T-cell (primary cell): ENCODE measurements at places on chromosomes 3 and 15.

GRCh38 chr15:69390575-69390974 is 23.6 kb upstream of the KIF23 start:
- DNase-seq = no peak

GRCh38 chr15:75508840-75509532 is 57.5 kb upstream of the SIN3A start:
- DNase-seq = peak; percentile 15

DNA sequence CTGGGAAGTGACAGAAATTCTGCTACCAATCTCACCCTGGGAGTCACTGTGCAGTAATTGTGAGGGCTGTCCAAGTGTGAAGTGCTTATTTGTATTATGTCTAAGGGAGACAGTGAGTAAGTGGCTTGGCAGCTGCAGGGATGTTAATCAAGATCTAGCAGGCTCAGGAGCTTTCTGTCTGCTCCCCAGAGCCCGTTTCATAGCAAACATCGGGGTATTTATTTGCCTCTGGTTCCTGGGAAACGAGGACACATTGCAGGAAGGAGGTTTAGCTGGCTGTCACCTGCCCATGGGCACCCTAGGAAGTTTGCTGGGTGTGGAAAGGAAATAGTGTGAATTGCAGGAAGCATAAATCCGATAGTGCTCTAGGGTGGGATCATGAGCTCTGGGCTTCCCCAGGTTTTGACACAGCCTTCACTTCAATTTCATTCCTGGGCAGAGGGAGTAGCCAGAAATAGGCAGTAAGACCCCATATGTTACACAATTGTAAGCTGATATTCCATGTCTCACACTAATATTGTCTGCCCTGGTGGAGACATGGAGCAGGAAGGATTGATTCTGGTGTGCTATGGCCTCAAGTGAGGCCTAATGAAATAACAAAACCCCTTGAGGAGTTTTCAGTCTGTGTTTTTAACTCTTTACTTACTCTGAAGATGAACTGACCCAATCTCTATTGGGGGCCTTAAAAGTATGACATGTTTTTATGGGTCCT is 74.1 kb upstream of the MITF start:
- no peak for DNase-seq

GRCh38 chr15:56524915-56525314 is 60.0 kb upstream of the MNS1 start:
- DNase-seq = no peak

GRCh38 chr3:36362973-36363372 is 17.3 kb upstream of the STAC start:
- no peak for DNase-seq

- DNase-seq = no peak
These were observed 990 bp upstream of the ZNF148 start for GRCh38 chr3:125375950-125376679.

DNA sequence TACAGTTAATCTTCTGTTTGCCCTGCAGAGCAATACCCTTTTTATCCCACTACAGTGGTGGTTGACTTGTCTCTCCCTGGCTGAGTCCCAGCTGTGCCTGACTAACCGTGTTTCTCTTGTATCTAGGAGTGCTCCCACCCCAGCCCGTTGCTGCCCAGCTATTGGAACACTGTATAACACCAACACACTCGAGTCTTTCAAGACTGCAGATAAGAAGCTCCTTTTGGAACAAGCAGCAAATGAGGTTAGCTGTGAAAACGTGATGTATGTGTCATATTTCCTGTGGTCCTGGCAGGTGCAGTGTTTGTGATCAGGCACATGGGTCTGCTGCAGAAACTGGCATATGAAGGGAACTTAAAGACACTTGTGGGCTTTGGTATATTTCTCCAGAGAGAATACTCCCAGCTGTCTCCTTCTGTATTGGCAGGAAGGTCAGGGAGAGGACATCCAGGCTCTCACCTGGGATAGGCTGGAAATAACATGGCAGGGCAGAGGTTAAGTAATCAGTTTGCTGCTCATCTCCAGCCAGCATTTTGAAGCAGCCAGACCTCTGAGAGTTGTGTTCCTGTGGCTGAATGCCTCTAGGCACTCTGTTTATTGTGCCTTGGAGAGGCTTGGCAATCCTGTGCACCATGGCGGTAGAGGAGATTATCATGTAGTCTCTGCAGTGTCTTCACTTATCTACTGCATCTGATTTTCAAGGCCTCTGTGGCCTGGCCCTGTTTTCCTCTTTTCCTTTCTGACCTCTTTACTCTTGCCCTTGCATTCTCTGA is 34.8 kb downstream of the ATG7 start:
- peak; percentile 6 for DNase-seq

DNA sequence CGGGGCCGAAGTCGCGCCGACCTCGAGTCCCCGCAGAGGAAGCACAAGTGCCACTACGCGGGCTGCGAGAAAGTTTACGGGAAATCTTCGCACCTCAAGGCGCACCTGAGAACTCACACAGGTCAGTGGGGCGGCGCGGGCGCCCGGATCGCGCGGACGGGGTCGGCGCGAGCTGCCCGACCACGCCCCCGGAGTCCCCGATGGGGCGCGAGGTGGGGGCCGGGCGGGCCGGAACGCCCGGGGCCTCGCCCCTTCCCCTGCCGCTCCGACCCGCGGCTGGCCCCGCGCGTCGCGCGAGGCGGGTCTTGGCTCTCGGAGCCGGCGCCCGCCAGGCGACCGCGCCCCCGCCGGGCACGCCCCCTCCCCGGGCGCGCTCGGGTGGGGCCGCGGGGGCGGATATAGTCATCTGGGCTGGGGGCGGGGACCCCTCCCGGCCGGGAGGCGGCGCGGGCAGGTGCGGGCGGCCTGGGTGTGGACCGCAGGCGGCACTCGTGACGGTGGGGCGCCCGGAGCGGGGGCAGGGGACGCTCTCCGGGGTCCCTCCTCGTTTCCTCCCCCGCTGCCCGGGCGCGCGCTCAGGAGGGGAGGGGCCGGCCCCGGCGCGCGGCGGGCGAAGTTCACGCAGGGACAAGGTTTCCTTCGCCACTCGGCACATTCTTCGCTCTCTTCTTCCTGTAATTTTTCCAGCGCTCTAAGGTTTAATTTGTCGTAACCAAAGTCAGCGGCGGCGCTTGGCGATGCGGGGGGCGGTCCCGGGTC is 1.2 kb downstream of the KLF13 start:
- DNase-seq = peak; percentile 73

GRCh38 chr3:56896357-56896756 is 94.6 kb upstream of the ARHGEF3 start:
- no peak for DNase-seq

DNA sequence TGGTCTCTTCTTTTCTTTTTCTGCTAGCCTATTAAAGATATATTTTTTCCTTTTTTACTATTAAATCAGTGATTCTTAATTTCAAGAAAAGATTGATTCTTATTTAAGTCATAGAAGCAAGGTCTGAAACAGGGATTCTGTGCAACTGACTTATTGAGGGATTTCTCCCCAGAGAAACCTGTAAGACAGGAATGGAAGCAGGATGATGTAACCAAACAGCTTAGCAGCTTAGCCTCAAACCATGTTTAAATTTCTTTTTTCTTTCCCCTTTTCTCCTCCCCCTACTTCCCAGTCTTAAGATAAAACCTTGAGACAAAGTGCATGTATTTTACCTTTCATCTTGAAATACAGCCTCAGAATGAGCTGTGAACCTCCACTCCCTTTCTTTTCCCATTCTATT is 322.8 kb downstream of the NEK10 start:
- no peak for DNase-seq

- DNase-seq = no peak
These were observed 243.4 kb upstream of the TBC1D5 start for GRCh38 chr3:17985658-17986347.

GRCh38 chr3:149706905-149707304 is 45.4 kb downstream of the COMMD2 start:
- DNase-seq = no peak

GRCh38 chr3:16448639-16449070 is 64.8 kb downstream of the RFTN1 start:
- DNase-seq = no peak

DNA sequence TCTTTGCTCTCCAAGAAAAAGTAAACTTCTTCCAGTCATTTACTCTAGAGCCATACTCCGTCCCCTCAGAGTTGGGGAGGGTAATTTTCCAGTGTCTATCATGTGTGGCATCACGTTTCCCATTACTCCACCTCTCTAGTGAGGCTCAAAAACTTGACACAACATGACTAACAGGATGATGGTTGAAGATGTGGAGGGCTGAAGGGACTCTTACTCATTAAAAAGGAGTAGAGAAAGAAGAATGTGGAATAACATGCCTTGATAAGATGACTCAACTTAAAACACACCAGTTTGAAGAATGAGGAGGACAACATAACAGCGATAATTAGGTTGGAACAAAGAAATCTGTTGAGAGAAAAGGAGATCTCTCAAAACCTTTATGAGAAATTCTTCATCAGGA is 894.3 kb downstream of the OTOL1 start:
- no peak for DNase-seq

- DNase-seq = no peak
These were observed 18.0 kb upstream of the DNAJC13 start for GRCh38 chr3:132399054-132399929.

- peak; percentile 45 for DNase-seq
These were observed 35.4 kb downstream of the PXYLP1 start for GRCh38 chr3:141266797-141267555.

DNA sequence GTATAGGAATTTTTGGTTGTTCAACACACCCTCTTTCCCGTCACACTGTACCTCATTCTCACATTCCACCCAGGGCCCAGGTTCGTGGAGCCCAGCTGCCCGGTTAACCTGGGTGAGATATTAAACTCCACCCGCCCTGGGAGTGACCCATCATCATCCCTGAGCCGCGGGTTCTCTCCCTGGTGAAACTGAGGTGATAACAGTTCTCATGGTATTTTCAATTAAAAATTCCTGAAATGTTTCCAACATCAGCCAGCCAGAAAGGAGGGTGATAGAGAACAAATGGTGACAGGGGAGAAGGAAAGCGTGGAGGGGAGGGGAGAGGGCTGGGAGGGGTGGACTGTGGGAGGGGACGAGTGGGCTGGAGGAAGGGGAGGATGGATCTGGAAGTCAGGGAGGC is 148.8 kb downstream of the ALDH1A2 start:
- DNase-seq = no peak

GRCh38 chr3:55164876-55165275 is 237.0 kb upstream of the LRTM1 start:
- DNase-seq = no peak

DNA sequence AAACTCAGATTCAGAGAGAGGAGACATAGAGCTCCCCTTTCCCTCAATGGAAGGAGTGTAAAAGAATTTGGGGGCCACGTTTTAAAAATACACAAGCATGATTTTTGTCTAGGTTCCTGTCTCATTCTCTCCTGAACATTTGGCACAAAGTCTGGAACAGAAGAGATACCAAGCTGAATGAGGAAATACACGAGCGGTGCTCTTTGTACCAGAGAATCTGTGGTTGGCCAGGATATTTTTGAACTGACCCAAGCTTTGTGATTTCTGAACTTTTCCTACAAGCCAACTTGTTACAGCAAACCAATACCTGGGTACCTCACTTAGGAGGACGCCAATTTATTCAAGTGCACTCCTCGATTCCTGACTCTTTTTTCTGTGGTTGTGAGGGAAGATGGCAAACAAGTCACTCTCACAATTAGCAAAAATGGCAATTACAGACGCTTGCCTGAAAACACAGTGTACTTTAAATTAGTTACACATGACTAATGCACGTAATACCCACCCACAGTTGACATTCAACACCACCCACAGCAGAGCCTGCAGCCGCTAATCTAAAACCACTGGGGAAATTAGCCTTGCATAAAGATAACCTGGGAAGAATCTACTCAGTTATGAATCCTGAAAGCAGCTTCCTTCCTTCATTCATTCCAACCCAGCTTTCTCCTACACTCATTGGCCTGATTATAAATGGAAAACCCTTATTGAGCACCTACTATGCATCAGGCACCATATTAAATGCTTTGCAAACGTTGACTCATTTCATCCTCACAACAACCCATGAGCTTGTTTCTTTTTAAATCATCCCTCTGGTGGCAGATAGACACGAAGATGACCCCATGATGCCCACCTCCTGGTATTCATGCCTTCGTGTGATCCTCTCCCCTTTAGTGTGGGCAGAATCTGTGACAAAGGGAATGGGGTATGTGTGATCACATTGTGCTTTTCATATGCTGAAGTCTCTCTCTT is 293.5 kb downstream of the KBTBD8 start:
- DNase-seq = no peak

DNA sequence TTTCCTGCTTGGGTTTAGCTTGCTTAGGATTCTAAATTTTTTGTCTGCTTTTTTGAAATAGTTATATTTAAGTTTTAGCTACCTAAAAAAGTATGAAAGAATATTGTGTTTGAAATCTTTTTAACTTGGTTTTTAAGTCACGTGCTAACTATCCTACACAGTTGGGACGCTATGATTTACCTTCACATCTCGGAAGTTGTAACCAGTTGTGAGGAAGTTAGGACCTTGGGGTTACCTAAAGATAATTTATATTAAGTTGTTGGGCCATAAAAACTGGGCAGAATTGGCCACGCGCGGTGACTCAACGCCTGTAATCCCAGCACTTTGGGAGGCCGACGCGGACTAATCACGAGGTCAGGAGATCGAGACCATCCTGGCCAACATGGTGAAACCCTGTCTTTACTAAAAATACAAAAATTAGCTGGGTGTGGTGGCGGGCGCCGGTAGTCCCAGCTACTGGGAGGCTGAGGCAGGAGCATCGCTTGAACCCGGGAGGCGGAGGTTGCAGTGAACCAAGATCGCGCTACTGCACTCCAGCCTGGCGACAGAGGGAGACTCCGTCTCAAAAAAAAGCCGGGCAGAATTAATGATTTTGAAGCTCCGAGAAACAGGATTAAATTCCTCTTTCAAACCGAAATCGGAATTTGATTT is 1.0 kb downstream of the ZFAND6 start:
- no peak for DNase-seq

- DNase-seq = no peak
These were observed 5.2 kb upstream of the SEMA3B start for GRCh38 chr3:50263478-50264382.

- no peak for DNase-seq
These were observed 70.7 kb upstream of the DCBLD2 start for GRCh38 chr3:98972155-98972554.

- no peak for DNase-seq
These were observed 156.2 kb downstream of the NLGN1 start for GRCh38 chr3:173553635-173554280.

DNA sequence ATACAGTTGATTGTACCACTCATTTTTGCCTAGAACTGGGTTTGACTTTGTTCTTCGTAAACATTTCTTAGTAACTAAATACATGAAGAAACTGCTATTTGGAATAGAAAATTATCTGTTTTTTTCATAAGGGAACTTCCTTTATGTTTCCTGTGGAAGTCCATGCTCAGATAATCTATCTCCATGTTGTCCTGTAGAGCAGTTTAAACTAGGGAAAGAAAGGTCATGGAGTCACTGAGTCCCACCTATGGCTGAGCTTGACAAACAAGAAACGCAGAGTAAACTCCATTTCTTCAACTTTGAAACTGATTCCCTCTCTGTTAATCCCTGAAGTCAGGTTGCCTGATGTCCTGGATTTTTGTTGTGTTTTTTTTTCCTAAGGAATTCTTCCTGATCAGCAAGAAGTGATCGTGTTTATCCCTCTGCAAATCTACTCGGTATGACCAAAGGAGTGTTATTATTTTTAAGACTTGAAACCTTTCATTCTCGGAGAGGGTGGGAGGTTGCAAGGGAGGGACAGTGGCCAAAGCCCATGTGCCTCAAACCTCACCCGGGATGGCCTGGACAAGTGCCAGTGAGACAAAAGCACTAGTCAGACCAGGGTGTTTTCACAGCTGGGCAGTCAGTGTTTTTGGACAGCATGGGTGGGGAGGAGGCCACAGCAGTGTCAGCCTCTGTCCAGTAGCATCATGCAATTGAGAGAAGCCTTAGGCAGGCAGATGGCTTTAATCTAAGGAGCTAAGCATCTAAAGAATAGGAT is 129.8 kb upstream of the PHLDB2 start:
- DNase-seq = no peak

GRCh38 chr3:112127522-112128494 is 5.2 kb downstream of the GCSAM start:
- no peak for DNase-seq
